Stimulated activated CD4-positive, alpha-beta T cell treated with anti-CD3 and anti-CD28 coated beads, Interleukin-1b, Interleukin-23, amount 100 ng/mL, for 24 hours (primary cell): ENCODE measurements at places on chromosomes 4 and X.

DNA sequence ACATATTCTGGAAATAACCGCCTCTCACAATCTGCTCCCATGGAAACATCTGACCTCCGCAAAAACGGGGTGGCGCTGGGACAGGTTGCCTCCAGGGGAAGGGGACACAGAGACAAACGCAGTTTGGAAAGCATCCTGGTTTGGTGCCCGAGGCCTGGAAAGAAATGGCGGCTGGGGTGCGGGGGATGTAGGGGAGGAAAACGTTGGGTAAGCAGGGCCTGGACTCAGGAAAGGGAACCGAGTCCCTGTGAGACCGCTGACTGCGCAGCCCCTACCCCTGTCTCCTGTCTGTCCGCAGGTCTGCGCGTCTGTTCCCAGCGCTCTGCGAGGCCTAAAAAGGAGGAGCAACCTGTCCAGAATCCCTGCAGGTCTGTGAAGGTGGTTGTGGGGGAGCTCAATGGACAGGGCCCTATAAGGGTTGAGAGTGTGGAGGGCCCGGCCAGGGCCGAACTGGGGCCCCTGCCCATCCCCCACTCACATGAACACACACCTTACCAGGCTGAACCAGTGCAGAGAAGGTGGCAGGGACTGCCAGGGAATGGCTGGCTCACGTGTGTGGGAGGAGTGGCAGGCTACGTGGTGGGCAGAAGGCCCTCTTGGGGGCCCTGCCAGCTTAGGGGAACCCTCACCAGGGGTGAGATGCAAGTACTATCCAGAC lies 672 bp downstream of the TCEAL3 start:
- DNase-seq = no peak

GRCh38 chr4:38416450-38417014 lies 247.5 kb upstream of the KLF3 start:
- no peak for DNase-seq

DNA sequence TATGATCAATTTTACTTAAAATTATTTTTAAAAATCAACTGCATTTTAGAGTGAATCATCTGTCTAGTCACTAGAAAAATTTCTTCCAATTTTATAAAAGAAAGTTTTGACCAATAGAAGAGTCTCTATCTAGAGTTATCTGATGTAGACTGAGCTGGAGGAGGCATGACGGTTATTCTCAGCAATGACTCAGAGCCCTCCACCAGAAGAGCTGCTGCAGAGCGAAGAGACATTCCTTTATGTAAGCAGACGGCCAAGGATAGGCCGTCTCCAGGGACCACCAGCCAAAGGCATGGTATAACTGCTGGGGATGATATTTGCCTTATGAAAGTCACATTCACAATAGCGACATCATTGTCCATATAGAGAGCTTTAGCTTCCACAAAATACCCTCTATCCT lies 23.0 kb downstream of the LDB2 start:
- DNase-seq = no peak

DNA sequence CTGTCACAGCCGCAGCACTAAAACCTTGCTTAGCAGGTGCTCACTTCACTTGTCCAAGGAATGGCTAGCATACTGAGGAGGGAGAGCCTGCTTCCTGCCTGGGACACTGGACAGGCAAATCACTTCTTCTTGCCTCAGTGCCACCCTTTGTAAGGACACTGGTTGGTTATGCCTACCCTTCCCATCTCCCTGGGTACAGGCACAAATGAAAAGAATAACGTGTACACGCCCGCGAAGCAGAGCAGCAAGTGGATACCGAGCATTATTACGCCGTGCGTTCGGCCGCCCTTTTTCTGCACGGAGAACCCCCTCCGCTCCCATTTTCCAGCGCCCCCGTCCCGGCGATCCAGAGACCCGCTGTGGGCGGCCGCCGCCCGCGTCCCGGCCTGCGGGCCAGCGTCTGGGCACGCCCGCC lies 338 bp upstream of the KLHL2 start:
- no peak for DNase-seq
